ENCODE measurements at places on chromosomes 1 and 21.

- DNase-seq: no peak
Observed at GRCh38 chr1:61141288-61142042, 59.1 kb downstream of the NFIA start.

DNA sequence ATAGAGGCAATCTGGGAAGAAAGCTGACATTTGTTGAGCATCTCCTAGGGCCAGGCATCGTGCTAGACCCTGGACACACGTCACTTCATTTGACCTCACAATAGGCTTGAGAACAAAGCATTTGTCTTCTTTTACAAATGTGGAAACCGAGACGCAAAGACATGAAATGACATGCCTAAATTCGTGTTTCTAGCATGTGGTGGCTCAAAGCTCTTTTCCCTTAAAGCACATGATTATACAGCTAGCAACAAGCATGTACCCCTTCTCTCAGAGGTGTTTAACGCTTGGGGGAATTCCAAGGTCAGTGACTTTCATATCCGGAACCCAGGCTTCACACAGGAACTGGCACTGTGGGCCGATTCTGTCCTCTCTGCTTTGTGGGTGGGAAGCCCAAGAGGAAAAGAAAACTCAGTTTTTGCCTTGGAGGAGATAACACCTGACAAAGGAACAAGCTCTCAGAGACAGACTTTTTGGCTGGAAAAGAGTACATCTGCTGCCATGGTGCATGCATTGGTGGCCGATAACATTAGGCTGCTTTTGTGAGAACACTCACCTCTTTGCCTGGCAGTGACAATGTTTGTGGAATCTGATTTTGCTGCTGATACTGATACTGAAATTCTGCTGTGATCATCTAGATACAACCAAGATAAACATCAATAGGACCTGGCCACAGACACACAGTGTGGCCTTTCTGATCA lies 15.4 kb upstream of the CD2 start:
- DNase-seq: peak; percentile 78

GRCh38 chr21:28916150-28916893 lies 76.4 kb downstream of the LTN1 start:
- DNase-seq: no peak

- DNase-seq: no peak
Observed at GRCh38 chr1:62735491-62736171, 47.4 kb upstream of the DOCK7 start.

GRCh38 chr1:6424619-6425593 lies at the start of gene ESPN:
Gene ESPN (plus strand): TSS chr1:6424776. CDS start chr1:6424956, 180 bp downstream.
- DNase-seq: no peak

DNA sequence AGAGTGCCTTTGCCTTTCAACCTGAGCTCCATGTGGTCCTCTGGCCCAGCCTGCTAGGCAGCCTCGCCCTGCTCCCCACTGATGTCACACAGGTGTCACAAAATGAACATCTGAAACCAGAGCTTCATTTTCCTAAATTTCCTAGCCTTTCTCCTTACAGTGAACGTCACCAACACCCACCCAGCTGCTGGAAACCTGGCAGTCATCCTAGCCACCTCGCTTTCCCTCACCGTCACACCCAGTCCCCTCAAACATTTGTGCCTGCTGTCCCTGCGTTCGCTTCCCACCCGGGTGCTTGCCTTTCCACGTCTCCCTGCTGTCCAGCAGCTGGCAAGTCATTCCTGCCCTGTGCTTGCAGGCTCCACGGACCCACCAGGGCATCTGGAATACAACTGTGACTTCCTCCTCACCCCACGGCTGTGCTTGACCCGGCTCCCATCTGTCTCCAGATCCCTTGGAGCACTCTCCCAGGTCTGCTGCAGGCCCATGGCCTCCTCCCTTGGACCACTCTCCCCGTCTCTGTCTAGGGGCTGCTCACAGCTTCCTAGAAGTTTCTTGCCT lies 23.5 kb downstream of the ADARB1 start:
- DNase-seq: no peak

- no peak for DNase-seq
Observed at GRCh38 chr21:32461503-32461902, 49.0 kb downstream of the EVA1C start.

GRCh38 chr1:178461104-178461503 lies 35.7 kb downstream of the CLEC20A start:
- DNase-seq: no peak

- DNase-seq: no peak
Observed at GRCh38 chr21:33810766-33811165, 104.8 kb downstream of the ATP5PO start.

- DNase-seq: no peak
Observed at GRCh38 chr1:219576931-219577730, 35.8 kb downstream of the ZC3H11B start.

- peak; percentile 55 for DNase-seq
Observed at GRCh38 chr1:41804176-41804575, 114.5 kb downstream of the HIVEP3 start.

GRCh38 chr1:158095737-158096335 lies 84.9 kb upstream of the CD1D start:
- peak; percentile 46 for DNase-seq

DNA sequence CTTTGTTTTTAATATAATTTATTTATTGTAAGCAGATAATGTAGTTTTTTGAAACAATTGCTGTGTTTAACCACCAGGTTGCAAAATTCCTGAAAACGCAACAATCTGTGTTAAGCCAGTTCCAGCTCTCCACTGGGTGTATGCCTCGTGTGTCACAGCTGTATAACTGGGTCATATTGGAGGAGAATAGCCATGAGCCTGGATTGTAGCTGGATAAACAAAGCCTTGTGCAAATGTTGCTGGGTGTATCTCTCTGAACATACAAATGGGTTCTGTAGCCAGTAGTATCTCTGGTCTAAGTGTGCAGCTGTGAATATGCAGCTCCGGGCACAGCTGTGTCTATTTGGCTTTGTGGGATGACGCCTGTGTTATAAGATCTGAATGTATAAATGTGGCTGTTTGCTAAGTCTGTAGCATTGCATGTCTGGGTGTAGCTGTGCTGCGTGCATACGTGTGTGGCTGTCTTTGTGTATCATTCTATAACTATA lies 2.8 kb downstream of the TCEA3 start:
- DNase-seq: peak; percentile 21

GRCh38 chr1:248890549-248891498 lies 15.2 kb upstream of the PGBD2 start:
- no peak for DNase-seq

DNA sequence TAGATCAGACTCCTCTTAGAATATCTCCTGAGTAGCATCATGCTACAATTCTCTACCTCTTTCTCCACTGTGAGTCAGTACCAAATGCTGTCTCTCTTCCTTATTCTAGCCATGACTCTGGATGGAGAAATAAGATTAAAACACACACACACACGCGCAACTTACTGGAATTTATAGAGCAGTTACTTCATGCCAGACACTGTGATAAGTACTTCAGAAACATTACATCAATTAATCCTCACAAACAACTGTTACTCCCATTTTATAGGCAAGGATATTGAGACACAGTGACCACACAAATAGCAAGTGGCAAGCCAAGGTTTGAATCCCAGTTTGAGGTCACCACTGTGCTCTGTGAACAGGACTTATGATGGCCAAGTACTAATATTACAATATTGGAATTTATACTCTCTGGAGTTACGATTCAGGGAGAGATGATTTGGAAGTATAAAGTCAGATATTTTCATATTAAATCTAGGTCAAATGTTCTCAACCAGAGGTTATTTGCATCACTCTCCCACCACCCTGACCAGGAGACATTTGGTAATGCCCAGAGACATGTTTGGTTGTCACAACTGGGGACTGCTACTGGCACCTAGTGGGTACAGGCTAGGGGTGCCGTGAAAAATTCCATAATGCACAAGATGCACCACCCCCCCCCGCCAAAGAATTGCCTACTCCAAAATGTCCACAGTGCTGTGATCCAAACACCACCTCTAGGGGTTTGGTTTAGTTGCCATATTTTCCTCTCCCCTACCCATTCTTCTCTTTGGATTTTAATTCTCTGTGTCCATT lies 221.6 kb downstream of the LTN1 start:
- no peak for DNase-seq

GRCh38 chr1:46535063-46535462 lies 16.4 kb downstream of the KNCN start:
- DNase-seq: no peak

- no peak for DNase-seq
Observed at GRCh38 chr1:115402753-115403184, 64.7 kb upstream of the NGF start.

DNA sequence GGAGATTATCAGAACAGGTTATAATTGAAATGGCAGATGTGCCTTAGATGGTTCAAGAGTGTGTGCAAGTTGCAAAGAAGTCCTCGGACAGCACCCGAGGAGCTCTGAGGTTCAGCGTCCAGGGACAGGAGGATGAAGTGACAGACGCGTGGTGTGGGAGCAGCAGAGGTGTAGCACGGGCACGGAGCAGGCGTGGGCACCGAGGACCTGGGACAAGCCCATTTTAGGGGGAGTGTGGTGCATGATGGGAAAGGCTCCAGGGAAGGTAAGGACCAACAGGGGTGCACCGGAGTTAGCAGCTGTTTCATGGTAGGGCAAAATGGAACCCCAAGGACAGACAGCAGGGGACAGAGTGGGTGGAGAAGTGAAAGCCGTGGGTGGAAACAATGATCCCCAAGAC lies 56.3 kb upstream of the BACE2 start:
- DNase-seq: no peak

DNA sequence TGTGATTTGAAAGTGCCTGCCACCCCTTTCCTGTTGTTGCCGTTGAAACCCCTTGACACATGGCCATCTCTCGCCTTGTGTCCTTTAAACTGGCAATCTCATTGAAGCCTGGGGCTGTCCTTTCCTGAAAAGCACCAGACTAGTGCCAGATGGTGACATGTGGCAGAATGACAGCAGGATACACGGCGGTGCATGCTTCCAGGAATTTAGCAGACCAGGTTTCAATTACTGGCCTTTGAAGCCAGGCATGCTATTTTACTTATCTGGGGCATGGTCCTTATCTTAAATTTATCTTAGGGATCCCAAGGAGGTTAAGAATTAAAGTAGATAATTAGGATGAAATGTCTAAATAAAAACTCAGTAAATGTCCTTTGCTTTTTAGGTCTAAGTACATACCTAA lies 15.2 kb downstream of the PLPPR4 start:
- no peak for DNase-seq

- no peak for DNase-seq
Observed at GRCh38 chr1:100912019-100912418, 16.1 kb downstream of the SLC30A7 start.

- DNase-seq: no peak
Observed at GRCh38 chr1:52402860-52403240, 1.4 kb downstream of the ORC1 start.

GRCh38 chr1:42258218-42258617 lies 76.8 kb downstream of the FOXJ3 start:
- no peak for DNase-seq

DNA sequence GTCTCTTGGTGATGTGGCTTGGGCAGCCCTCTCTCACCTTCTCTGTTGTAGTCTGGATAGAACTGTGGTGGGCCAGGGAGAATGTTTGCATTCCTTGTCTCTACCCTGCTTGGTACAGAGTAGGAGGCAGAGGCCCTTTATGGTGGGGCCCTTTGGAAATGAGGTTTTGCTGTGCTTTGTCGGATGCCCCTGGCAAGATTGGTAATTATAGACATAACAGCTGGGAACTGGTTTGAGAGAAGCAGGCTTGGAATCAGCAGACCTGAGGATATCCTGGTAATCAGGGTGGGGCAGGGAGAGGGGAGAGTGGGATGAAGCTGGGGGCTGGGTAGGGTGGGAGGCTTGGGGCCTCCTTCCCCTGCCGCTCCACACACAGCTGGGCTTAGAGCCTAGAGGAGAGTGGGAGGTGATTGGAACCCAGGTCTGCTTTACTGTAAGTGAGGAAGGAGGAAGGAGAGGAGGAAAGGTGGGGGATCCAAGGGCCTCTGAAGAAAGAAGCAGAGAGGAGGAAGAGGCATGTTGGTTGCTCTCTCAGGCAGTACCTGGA lies 5.0 kb downstream of the VANGL2 start:
- no peak for DNase-seq

- no peak for DNase-seq
Observed at GRCh38 chr1:36513676-36514473, 31.2 kb upstream of the CSF3R start.

- no peak for DNase-seq
Observed at GRCh38 chr1:11499601-11500331, 20.8 kb downstream of the DISP3 start.

- no peak for DNase-seq
Observed at GRCh38 chr1:237709355-237709754, 181.4 kb downstream of the ZP4 start.

GRCh38 chr1:62335656-62336055 lies 16.4 kb upstream of the KANK4 start:
- peak; percentile 84 for DNase-seq

DNA sequence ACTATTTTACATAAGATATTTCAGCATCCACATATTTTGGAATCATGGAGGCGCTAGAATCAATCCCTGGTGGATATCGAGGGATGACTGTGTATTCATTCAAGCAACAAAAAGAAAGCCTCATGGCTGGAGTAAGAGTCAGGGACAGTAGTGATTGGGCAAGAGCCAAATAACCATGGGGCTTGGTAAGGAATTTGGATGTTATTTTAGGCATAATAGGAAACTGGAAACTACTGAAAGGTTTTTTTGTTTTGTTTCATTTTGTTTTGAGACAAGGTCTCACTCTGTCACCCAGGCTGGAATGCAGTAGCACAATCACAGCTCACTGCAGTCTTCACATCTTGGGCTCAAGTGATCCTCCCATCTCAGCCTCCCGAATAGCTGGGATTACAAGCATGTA lies 33.8 kb upstream of the EYA3 start:
- no peak for DNase-seq

DNA sequence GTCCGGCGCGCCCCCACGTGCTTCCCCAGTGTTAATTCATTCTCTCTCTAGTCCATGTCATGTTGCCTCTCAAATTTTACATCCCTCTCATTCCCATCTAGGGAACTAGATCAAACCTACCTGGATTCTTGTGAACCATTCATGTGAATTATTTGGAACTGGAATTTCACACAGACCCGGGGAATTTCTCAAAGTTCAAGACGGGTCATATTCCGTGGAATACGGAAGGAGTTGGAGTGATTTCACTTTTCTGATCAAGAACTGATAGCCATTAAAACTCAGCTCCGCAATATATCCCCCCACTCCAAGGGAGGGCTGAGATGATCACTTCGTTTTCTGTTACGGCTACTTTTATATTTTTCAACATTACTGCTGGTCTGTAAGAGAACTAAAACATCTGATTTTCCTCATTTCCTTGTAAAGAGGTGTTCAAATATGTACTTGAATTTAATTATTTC lies 1.0 kb upstream of the ENO1 start:
- DNase-seq: no peak

GRCh38 chr1:215529571-215529970 lies 37.5 kb upstream of the KCTD3 start:
- DNase-seq: no peak

GRCh38 chr1:45348609-45348965 lies 8.3 kb upstream of the MUTYH start:
- DNase-seq: no peak

- peak; percentile 78 for DNase-seq
Observed at GRCh38 chr1:170041423-170042192, 32.9 kb downstream of the KIFAP3 start.
